Small intestine (tissue), 16 donors: ENCODE measurements at places on chromosomes 13 and 19.
A peak's percentile ranks its signal among the peaks of the same experiment; 100 is the strongest.

DNA sequence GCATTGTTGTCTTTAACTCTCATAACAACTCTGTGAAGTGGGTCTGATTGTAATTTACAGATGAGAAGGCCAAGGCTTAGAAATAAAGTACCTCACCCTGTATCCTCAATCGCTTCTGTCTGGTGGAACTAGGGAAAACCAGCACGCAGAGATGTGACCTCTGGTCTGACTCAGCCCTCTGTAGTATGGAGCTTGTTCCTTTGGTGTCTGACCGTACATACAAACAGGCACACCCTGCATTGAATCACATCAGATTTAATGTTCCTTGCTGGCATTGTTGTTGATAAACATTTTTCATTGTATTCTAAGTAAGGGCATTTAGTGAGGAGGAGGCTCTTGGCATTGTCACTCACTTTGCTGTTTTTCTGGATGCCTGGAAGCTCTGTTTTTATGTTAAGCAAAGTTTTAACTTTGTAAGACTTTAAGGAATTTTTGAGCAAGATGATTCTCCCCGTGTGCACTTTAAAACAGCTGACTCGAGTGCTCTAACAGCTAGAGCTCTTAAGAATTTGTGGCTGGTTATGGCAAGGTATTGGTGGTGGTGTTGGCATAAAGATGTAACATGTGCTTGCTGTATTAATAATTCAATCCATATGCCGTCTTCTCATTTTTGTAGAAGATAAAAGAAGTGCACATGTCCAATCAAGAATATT is 89.0 kb upstream of the SPATA13 start:
- peak; percentile 62 for DNase-seq

- no peak for DNase-seq
Measured at GRCh38 chr19:14786421-14786851, 8.1 kb upstream of the ADGRE2 start.

DNA sequence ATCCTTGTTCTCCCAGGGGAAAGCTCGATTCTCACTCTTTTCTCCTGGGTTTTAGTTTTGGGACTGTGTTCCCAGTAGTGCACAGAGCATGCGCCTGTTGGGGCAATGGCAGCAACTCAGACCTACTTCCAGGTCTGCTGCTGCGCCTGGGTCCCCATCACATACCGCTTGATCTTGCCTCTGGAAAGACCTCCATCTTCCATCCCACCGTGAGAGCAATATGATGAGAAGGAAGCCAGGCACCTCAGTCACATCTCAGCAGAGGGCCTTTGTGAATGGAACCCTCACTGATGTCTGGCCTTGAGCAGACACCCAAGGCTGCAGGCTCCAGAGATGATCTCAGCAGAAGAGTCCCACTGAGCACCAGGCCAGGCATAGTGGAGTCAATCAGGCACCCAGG is 176.8 kb upstream of the ZNF507 start:
- DNase-seq = no peak

GRCh38 chr19:33627526-33627925 is 5.8 kb downstream of the CHST8 start:
- no peak for DNase-seq

DNA sequence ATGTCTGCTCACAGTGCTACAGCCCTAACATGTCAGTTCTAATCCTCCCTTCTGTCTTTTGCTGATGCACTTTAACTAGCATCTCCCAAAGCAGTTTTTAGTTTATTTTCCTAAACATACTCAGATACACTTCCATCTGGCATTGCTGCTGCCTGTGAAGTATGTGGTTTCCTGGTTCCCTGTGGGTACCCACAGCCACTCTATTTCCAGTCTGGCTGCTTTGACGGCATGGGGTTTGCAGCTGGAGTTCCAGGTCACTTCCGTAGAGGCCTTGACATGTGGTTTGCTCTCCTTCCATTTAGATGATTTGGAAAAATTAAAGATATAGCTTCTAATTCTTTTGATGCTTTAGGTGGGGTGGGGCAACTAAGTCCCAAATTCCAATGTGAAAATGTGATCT is 375.5 kb downstream of the PCDH20 start:
- no peak for DNase-seq

- no peak for DNase-seq
Measured at GRCh38 chr13:36029166-36029565, 102.0 kb downstream of the DCLK1 start.
